ENCODE measurements at places on chromosomes 2 and 18.
A peak's percentile ranks its signal among the peaks of the same experiment; 100 is the strongest.

DNA sequence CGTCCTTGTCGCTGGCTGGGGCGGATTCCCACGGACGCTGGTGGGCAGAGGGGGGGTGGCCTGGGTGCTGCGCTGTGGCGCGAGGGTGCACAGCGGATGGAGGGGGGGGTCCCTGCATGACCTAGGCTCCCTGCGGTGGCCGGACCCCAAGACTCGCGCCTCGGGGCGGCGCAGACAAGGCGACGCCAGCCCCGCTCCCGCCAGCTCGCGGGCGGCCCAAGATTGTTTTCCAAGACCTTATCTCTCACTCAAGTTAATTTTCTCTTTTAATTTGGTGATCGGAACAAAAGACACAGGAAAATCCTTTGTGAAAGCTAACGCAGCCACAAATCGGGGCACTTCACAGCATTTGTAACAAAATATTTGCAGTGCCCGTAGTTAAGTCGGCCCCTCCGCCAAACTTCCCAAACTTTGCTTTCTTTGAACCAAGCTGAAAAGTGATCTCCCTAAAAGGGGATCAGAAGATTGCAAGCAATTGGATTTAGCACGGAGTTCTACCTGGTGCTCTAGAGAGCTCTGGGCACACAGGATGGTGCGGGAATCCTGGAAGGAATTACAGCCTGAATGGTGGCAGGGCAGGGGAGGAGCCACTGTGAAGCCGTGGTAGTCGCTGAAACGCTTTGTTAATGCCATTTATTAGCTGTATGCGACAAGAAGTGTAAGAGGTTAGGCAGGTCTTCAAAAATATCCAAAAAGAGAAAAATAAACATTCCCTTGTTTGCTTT, 4.8 kb upstream of the ID2 start:
- DNase-seq, result no peak

DNA sequence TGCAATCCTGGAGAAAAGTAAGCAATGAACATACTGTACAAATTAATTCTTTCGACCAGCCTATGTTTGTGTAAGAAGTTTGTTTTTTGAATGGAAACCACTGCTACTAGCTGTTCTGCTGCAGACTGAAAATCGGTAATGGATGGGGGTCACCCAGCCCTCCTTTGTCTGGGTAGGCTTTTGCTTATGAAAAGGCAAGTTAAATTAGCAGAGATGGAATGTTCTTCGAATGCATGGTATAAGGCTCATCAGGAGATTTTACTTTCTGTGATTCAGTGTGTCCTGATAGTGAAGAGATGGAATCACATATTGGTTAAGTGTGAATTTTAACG, 53.8 kb downstream of the EEF1B2 start:
- no peak for DNase-seq

- DNase-seq, result no peak
Observed at GRCh38 chr18:22185273-22185672, 15.9 kb downstream of the GATA6 start.

GRCh38 chr2:219722276-219722879, 94.9 kb downstream of the SLC4A3 start:
- no peak for DNase-seq

DNA sequence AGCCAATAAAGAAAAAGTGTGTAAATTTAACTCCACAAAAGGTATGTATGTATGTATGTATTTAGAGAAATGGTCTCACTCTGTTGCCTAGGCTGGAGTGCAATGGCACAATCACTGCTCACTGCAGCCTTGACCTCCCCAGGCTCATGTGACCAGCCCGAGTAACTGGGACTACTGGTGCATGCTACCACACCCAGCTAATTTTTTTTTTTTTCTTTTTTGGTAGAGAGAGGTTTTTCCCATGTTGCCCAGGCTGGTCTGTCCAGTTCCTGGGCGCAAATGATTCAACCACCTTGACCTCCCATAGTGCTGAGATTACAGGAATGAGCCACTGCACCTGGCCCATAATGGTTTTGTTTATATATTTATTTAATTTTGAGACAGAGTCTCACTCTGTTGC, 67.1 kb downstream of the CERKL start:
- DNase-seq, result no peak

DNA sequence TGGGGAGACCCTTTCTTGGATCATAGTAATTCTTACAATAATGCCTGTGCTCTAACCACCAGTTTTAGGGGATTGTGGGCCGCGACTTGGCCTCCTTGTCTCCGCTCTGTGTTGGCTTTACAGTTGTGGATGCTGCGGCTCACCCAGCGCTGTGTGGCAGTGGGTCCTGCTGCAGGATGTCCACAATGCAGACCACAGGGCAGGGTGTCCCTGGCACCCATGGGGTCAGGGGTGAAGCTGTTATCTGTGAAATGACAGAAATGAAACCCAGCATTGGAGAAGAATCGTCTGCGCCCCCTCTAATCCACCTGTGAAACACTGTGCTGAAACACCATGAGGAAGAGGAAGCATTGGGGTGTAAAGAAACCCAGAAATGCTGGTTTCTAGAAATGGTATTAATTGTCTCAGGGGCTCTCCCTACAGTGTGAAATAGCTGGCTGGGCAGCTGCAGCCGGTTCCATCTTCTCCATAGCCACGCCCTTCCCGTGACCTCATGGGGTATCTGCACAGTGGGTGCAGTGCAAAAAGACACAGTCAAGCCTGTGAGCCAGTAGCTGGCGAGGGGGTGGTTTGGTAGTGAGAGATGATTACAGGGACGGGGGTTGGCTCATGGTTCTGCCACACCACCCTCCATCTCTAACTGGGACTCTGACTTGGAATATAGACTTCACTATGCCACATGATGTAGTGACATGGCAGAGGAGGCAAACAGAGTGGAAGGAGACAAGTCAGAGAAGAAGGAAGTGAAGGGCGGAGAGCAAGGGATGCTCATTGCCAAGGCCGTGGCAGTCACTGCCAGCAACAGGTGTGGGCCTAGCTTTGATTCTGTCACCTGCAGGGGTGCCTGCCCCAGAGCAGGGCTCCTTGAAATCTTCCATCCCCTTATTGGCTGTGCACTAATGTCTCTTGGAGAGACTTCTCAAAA, 16.2 kb downstream of the INPP4A start:
- DNase-seq, result peak; percentile 80

DNA sequence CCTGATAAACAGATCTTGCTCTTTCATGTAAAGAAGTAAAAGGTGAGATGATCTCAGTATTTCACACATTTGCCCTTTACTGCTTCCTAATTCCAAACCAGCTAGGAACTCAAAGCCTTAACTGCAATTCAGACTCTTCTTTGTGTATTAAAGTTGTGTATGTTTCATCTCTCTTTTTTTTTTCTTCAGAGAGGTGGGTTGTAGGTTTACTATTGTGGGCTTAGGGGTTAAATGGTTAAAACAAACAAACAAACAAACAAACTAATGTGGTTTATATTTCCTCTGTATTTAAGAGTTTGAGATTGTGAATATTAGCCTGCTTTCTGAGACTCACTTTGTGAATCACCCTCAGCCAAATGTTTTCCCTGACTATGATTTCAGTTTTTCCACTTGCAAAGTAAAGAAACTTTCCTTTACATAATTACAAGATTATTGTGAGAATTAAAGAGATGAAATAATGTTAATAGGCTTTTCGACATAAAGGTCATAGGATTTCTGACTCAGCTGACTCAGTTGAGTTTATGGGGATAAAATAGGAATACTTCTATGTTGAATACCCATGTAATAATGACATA, 2.8 kb downstream of the GULP1 start:
- DNase-seq, result no peak
